Natural killer cell (primary cell): ENCODE measurements at places on chromosomes 6 and 20.

- H3K4me1 ChIP-seq, result no peaks in the 10 kb centered on the region
- DNase-seq, result no peak
- H3K27me3 ChIP-seq, result peaks cover 9% of the 10 kb centered on the region
These were observed at the start of gene GPX5 for GRCh38 chr6:28525496-28526039. Gene GPX5, plus strand, starts transcription at chr6:28525881. Its CDS starts 133 bp downstream, at chr6:28526014.

- peaks cover 22% of the 10 kb centered on the region for H3K4me1 ChIP-seq
- DNase-seq, result peak; percentile 80
- no peaks in the 10 kb centered on the region for H3K27me3 ChIP-seq
- peaks cover 17% of the 10 kb centered on the region for H3K36me3 ChIP-seq
- peak overlapping the region; percentile 93 for H3K27ac ChIP-seq
These were observed 466 bp upstream of the PSMB1 start for GRCh38 chr6:170553534-170554012.

GRCh38 chr20:33893314-33893713, 82.2 kb downstream of the CHMP4B start:
- no peak overlapping the region for H3K27ac ChIP-seq
- no peaks in the 10 kb centered on the region for H3K36me3 ChIP-seq
- no peaks in the 10 kb centered on the region for H3K4me1 ChIP-seq

DNA sequence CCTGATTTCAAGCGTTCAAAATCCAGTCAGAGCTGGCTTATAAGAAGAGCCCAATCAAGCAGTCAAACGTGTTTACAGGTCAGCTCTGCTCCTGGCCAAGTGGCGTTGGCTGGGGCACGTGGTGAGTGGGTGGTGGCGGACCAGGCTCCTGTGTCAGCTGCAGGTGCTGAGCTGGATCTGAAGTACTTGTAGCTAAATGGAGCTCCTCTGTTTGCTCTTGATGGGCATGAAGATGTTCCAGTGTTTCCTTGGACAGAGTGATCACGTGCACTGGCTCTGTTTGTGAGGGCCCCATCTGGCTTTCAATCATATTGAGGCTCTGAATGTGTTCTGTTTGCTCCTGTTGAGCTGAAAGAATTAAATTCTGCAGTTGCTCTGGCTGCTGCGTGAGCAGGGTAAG, 10.2 kb upstream of the MICAL1 start:
- no peaks in the 10 kb centered on the region for H3K27me3 ChIP-seq
- no peak overlapping the region for H3K27ac ChIP-seq
- no peak for DNase-seq
- no peaks in the 10 kb centered on the region for H3K4me1 ChIP-seq
- H3K4me3 ChIP-seq, result no peak overlapping the region
- peaks cover 81% of the 10 kb centered on the region for H3K36me3 ChIP-seq
